Keratinocyte (primary cell): ENCODE measurements at places on chromosomes 5 and 9. TPM values are rescaled to one million over a fixed set of nuclear protein-coding genes. Genes with fewer than 3 reads are reported as not detected.

The LRRTM2 gene
- not detected in 3 replicates for polyA plus RNA-seq

The KIF20A gene
- 2.3 to 18.5 TPM (median 17.1 TPM) in 3 replicates for polyA plus RNA-seq

The NIM1K gene
- 0.07 to 0.21 TPM (median 0.07 TPM) in 3 replicates for polyA plus RNA-seq

The RABEPK gene
- polyA plus RNA-seq = 29.7 to 33.4 TPM (median 30.8 TPM) in 3 replicates

The MAT2B gene
- 32.8 to 68.5 TPM (median 50.5 TPM) in 3 replicates for polyA plus RNA-seq

The GCNT4 gene
- 1.1 to 3.5 TPM (median 3.2 TPM) in 3 replicates for polyA plus RNA-seq

The PHYHD1 gene
- 4.6 to 5.2 TPM (median 4.7 TPM) in 3 replicates for polyA plus RNA-seq

The CDC20B gene
- polyA plus RNA-seq = 0.03 TPM in 1 of 3 replicates, not detected in the others

The NR5A1 gene
- polyA plus RNA-seq = not detected in 3 replicates

The ZNF454 gene
- polyA plus RNA-seq = 0.07 to 0.15 TPM (median 0.08 TPM) in 3 replicates

The NOXA1 gene
- 0.07 to 0.33 TPM (median 0.09 TPM) in 3 replicates for polyA plus RNA-seq

The IL5 gene
- not detected in 3 replicates for polyA plus RNA-seq

The SLC36A2 gene
- not detected in 3 replicates for polyA plus RNA-seq

The TAF11L4 gene
- not detected in 3 replicates for polyA plus RNA-seq

The PLPP7 gene
- not detected in 3 replicates for polyA plus RNA-seq

The EQTN gene
- polyA plus RNA-seq = 0.08 to 0.21 TPM in 2 of 3 replicates, not detected in the other

The STPG3 gene
- polyA plus RNA-seq = not detected in 3 replicates

The TRIM36 gene
- polyA plus RNA-seq = 2.0 to 2.4 TPM (median 2.2 TPM) in 3 replicates

The POMT1 gene
- polyA plus RNA-seq = 10.3 to 13.2 TPM (median 12.6 TPM) in 3 replicates

The MEIKIN gene
- polyA plus RNA-seq = not detected in 3 replicates

The ORM2 gene
- polyA plus RNA-seq = not detected in 3 replicates

The ANKRD34B gene
- 0.01 TPM in 1 of 3 replicates, not detected in the others for polyA plus RNA-seq

The HRH2 gene
- 0.08 TPM in 1 of 3 replicates, not detected in the others for polyA plus RNA-seq

The CCL28 gene
- 1.5 to 2.2 TPM (median 1.9 TPM) in 3 replicates for polyA plus RNA-seq

The GPR151 gene
- not detected in 3 replicates for polyA plus RNA-seq

The HBEGF gene
- polyA plus RNA-seq = 29.0 to 53.1 TPM (median 34.2 TPM) in 3 replicates

The NEUROG1 gene
- not detected in 3 replicates for polyA plus RNA-seq

The DAB2 gene
- 7.5 to 14.4 TPM (median 10.4 TPM) in 3 replicates for polyA plus RNA-seq

The TMED9 gene
- polyA plus RNA-seq = 247 to 341 TPM (median 276 TPM) in 3 replicates

The FYB1 gene
- polyA plus RNA-seq = 0.29 to 1.0 TPM (median 0.56 TPM) in 3 replicates

The TNPO1 gene
- polyA plus RNA-seq = 59.9 to 123 TPM (median 76.8 TPM) in 3 replicates

The ANKRD18A gene
- 1.7 to 4.5 TPM (median 4.0 TPM) in 3 replicates for polyA plus RNA-seq
